ENCODE measurements at places on chromosomes 16 and 17.

DNA sequence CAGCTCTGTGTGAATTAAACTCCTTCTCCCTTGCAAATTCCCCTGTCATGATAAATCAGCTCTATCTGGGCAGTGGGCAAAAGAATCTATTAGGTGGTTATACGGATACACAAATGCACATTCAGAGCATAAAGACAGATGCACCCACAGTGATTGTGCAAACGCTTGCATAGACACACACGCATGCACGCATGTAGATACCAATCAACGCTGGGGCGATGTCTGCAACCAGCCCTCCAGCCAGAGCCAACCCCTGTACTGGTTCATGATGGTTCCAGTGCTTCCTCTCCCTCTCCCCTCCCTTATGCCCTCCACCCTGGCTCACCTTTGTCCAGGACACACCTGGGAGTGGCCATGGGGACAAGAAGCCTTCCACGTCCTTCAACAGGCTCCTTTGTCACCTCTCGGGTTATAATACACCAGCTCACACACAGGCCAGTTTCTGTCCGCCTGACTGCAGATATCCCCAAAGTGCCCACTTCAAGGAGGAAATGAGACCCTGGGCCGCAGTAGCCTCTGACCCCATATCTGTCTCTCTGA is 33.1 kb upstream of the SNN start:
- DNase-seq, result no peak

DNA sequence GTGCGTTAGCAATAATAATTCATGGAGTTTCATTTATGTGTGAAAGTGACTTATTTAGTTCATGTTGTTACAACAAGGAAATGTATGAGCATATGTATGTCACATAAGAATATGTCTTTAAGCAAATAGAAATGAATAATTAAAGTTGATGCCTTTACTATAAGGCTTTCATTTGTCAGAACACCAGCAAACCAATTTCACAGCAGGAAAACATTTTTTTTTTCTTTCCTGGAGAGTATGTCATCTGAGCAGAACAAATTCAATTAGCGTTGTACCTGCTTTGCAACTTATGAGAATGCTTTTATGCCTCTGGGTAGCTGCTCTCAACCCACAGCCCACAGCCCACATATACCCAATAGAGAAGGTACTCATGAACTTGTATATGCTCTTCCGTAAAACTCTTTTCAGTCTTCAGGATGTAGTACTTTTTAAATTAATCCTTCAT is 26.3 kb upstream of the APOH start:
- peak; percentile 40 for DNase-seq

DNA sequence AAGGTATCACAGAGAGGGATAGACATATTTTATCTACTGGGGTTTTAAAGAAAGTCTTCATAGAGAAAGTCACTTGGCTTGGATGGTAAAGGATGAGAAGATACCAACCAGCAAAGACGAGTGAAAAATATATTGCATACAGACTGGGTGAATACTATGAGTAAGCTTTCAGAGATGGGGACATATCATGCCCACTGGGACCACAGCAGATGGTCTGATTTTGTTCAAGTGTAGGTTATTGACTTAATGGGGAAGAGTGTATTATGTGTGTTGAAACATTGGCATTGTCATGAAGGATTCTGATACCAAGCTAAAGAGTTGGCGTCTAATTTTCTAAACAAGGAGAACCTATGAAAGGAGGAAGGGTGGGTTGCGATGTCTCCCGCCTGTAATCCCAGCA is 13.8 kb upstream of the MMD start:
- DNase-seq, result no peak

- no peak for DNase-seq
These were observed 16.9 kb downstream of the LIMD2 start for GRCh38 chr17:63682981-63683380.

GRCh38 chr17:65886315-65887245 is 305.4 kb downstream of the CEP112 start:
- DNase-seq, result no peak

DNA sequence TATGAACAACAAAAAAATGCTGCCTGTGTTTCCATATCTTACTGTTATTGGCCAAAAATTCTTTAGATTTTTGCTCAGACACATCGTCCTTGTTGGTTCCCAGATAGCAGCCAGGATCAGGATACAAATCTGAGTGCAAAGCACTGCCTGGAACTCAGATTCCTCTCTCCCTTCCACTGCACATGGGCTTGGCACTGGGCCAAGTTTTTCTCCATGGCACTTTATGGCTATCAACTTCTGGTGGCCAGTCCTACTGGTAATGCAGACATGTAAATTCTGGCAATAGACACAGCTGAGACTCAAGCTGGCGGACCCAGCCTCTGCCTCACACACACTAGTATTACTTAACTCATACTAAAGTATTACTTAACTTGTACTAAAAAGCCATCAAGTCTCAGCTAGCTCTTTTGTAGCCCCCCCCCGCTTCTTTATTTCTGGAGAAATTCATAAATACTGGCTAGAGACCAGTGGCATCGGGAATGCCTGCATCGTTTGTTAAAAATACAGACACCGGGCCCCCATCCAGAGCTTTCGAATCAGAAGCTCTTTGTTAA is 181.2 kb upstream of the COX10 start:
- DNase-seq, result no peak

DNA sequence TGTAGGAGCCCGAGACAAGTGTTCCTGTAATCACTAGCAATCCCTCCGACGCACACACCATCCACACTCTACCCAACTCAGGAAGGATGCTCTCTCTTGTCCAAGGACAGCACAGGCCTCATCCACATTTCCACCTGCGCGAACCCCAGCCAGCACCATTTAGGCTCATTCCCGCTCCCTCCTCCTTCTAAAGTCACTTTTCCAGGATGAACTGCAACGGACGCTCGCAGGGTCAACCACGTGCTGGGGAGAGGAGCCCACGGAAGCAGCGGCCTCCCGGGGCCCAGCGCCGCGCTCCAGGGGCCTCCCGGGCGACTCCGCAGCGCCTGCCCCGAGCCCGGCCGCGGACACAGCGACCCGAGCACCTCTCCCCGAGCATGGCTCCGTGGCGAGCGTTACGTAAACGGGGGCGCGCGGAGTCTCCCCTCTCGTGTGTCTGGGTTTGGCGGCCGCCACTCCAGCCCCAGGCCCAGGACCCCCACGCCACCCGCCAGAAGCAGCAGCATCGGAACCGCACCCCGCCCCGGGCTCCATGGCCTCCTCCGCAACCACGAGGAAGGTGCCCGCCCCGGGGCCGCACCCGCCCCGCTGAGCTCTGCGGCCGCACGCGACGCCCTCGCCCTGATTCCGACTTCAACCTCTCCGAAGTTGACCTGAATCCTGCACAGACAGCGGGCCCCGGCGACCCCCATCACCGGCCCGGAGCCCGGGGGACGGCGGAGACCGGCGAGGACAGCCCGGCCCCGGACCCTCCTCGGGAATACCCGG is 668 bp downstream of the USP36 start:
- peak; percentile 73 for DNase-seq

- DNase-seq, result no peak
These were observed 4.6 kb downstream of the GAS2L2 start for GRCh38 chr17:35748341-35748841.

DNA sequence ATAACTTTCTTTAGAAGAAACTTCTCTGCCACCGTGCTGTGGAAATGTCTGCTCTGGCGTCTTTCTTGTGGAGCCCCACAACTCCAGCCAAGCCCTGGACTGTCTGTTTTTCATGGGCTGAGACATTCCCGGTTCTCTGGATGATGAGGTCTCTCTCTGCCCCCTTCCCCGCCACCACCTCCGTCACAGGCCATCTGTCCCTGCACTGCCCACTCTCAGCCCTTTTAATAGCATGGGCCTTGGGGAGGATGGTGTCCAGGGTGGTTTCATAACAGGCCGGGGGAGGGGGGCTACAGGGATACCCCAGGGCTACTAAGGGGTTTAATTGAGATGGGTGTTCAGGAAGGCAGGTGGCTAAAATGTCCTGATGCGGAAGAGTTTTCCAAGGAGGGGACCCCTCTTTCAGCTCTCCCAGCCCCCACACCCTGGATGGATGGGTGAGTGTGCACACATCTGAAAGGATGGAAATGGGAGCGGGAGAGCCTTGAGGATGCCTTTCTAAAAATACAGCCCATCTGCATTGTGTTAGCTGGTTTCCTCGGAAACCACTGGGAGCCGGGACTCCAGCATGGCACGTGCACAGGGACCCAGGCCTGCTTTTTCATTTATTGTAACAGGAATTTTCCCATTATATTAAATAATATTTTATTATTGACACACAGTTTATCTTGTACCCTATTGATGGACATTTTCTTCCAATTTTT is 14.6 kb upstream of the NDRG4 start:
- no peak for DNase-seq

DNA sequence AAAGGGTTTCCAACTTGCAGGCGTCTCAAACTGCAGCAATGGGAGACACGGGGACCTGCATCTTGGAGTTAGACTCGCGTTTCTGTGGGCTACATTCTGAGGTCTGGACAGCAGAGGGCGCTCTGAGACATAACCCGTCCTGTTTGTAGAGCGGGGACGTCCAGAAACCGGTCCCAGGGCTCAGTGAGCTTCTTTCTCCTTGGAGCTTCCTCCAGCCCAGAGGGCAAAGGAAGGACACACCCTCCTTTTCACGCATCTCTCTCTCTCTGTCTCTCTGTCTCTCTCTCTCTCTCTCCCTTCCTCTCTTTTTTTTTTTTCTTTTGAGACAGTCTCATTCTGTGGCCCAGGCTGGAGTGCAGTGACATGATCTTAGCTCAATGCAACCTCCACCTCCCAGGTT is 19.8 kb downstream of the COX4I1 start:
- DNase-seq, result peak; percentile 72

- DNase-seq, result no peak
These were observed 124.6 kb downstream of the DYNLRB2 start for GRCh38 chr16:80665356-80665755.

- DNase-seq, result peak; percentile 88
These were observed 64.2 kb downstream of the PITPNC1 start for GRCh38 chr17:67441052-67441895.

GRCh38 chr16:72191551-72191950 is 19.6 kb upstream of the PMFBP1 start:
- no peak for DNase-seq

- DNase-seq, result no peak
These were observed 12.7 kb downstream of the WNT3 start for GRCh38 chr17:46805771-46806170.

GRCh38 chr17:59357219-59357697 is 25.8 kb downstream of the YPEL2 start:
- DNase-seq, result no peak

DNA sequence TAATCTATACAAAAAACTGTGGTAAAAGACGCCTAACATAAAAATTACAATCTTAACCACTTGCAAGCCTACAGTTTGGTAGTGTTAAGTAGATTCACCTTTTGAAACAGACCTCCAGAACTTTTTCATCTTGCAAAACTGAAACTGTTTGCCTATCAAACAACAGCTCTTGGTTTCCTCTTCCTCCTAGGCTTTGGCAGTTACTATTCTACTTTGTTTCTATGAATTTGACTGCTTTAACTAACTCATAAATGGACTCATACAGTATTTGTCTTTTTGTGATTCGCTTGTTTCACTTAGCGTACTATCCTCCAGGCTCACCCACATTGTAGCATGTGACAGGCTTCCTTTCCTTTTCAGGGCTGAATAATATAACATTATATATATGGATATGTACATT is 97.0 kb downstream of the PRKCA start:
- DNase-seq, result peak; percentile 60

DNA sequence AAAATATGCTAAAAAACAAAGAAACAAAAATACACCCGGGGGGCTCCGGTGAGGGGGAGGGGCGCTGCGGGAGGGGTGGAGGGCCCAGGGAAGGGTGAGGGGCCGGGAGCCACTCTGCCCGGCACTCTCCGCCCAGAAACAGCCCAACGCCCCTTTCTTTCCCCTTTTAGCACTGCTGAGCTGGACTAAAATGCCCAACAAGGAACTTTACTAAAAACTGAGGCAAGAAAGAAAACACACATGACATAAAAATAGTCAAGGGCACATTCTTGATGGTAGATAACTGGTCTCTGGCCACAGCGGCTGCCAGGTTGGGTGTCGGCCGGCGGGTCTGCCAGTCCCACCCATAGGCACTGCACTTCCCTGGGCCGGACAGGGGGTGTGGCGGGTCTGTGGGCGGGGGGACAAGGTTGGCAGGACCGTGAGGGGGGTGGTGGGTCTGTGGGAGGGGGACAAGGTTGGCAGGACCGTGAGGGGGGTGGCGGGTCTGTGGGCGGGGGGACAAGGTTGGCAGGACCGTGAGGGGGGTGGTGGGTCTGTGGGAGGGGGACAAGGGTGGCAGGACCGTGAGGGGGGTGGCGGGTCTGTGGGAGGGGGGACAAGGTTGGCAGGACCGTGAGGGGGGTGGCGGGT is 20.9 kb downstream of the METRNL start:
- DNase-seq, result no peak

DNA sequence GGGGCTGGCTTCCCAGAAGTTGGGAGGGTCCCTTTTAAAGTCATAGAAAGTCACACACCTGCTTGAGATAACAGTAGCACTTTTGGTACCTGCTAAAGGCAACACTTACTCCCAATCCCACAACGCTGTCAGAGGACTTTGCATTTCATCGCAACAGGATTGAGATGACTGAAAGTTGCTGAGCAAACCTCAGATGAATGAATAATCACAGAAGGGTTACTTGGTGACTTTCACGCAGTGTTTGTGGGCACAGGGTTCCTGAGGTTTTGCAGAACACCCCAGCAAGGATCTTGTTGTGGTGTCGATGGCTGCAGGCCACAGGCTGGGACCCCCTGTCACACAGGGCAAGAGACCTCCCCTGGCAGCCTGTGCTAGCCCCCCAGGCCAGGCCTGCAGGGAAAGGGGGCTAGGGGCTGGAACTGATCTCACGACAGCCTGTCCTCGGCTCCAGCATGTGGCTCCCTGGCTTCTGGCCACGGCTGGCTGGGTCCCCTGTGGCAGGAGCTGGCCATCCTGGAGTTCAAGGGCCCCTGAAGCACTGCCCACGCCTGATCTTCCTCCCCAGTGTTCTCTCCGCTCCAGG is 79.4 kb upstream of the CBX4 start:
- DNase-seq, result no peak

DNA sequence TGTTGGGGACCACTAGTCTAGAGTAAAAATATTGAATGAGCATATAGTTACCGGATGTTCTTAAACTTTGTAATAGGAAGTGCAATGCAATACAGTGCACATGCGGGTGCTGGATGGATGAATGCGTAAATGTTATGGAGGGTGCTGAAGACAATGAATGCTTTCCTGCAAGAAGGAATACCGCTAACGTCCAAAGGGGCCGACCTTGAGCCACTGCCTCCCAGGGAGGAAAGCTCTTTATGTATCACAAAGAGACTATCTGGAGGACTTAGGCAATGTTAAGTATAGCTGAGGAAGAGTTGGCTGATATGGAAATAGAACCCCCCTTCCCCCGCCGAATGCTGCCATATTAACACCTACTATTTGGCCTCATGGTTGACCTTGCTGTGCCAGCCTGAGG is 27.5 kb upstream of the SHCBP1 start:
- no peak for DNase-seq

DNA sequence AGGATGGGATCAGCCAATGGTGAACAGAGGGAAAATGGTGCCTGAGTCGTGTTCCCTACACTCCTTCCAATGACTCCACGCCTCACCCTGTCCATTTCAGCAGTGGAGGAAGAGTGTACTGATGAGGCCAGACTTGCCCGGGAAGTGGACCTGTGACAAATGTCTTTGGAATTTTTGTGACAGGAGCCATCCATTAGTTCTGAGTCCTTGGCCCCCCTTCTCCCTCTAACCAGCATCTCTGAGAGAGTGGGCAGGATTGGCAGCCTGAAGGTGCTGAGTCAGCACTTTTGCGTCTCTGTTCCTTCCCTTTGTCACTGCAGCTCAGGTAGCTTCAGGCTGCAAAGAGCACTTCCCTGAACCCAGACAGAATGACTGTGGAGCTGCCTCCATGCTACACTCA is 30.8 kb downstream of the BEAN1 start:
- DNase-seq, result no peak

- no peak for DNase-seq
These were observed 520.5 kb downstream of the CDH13 start for GRCh38 chr16:83147244-83147643.

All from CD4-positive, alpha-beta memory T cell (primary cell).